ENCODE measurements at places on chromosomes 11 and 22.

GRCh38 chr11:118059246-118059940 is 17.5 kb upstream of the TMPRSS4 start:
- DNase-seq, result no peak

DNA sequence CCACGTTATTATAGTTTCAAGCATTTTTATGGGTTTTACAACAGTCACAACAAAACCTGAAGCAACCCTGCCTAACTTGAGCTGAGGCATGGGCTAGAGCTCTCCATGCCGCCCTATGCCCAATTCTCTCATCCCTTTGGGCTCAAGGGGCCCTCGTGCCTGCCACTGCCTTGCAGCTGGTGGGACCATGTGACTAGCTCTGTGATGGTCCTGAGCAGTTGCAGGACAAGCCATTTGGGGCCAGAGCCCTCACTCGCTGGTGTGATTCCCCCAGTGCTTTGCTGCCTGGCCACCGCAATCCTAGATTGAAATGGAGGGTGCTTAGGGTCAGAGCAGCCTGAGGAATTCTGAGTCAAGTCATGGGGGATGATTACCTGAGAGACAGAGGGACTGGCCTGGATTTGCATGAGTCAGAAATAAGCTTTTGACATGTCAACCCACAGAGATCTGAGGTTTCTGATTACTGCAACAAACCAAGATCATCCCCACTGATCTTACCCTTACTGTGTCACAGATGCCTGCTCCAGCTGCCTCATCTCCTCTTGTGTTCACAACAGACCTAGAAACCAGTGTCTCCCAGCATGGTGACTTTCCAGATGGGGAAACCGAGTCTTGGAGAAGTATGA is 323.7 kb downstream of the BRD1 start:
- DNase-seq, result no peak

DNA sequence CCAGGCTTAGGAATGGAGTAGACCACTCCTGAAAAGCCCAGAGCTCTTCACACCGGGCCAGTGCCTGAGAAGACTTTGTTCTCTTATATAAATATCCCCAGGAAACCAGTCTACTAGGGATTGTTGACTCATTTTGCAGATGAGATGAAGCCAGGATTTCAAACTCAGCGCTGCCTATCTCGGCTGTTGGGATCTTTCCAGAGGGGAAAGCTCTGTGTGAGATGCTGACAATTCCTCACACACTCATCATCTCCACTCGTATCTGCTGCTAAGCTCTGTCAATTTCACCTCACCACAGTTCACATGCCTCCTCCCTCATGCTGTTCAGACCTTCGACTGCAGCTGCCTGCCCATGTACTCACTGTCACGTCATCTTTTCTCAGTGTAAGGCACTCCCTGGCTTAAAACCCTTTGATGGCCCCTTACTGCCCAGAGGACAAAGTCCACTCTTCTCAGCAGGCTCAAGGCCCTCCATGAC is 12.5 kb downstream of the USH1C start:
- no peak for DNase-seq

GRCh38 chr11:96257972-96258934 is 84.7 kb downstream of the MAML2 start:
- DNase-seq, result no peak

GRCh38 chr22:44188986-44189630 is 8.4 kb downstream of the PARVG start:
- DNase-seq, result no peak

DNA sequence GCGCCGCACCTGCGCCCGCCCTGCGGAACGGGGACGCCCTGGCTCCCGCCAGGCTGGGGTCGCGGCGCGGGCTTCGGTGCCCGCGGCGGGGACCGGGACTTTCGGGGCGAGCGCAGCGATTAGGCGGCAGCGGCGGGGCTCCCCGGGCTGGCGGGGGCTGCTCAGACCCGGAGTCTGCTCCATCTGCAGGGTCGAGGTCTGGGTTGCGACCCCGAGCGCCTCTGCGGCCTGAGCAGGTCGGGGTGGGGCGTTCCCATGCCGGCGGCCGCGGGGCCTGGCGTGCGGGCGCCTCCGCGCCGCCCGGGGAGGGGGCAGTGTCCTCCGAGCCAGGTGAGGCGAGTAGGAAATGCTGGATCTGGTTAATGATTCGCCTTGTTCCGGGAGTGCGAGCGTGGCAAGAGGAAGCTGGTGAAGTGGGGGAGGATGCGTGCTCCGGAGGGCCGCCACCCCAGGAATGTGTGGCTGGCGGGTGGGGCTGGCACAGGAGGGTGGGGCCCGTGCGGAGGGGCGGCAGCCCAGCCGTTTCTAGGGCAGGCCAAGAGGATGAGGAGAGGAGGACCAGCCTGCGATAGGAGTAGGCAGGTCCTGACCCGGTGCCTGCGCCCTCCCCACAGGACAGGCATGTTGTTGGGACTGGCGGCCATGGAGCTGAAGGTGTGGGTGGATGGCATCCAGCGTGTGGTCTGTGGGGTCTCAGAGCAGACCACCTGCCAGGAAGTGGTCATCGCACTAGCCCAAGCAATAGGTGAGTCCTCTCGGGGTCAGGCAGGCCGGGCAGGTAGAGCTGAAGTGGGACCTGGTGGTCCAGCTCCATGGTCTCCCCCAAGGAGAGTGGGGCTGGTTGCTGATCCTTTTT is 606 bp downstream of the RASSF7 start:
- DNase-seq, result no peak

GRCh38 chr22:49365910-49366309 is 461.8 kb downstream of the BRD1 start:
- DNase-seq, result no peak

GRCh38 chr22:46815132-46815531 is 52.7 kb downstream of the TBC1D22A start:
- no peak for DNase-seq

- DNase-seq, result no peak
Observed at GRCh38 chr11:128592454-128592853, 5.1 kb upstream of the ETS1 start.

- DNase-seq, result no peak
Observed at GRCh38 chr11:126594921-126595367, 239.5 kb downstream of the ST3GAL4 start.

DNA sequence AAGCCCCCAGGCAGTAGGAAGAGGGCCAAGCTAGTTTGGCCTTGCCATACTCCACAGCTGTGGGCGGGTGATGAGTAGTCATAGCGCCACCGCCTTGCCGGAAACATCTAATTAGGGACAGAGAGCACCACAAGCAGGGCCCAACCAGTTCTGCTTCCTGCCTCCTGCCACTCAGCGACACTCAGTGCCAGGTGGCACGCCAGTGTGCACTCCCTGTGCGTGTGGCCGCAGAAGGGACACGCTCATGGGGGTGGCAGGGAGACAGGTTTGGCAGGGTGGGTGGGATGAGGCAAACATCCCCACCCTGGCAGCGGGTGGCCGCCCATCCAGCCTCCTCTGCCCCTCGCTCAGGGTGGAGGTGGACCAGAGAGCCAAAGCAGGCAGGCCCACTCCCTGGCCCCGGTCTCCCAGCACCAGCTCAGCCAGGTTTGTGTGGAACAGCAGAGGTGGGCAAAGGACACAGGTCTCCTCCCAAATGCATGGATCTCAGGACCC is 4.9 kb downstream of the OVOL1 start:
- no peak for DNase-seq

- no peak for DNase-seq
Observed at GRCh38 chr22:41968601-41969000, 642 bp upstream of the SEPTIN3 start.

DNA sequence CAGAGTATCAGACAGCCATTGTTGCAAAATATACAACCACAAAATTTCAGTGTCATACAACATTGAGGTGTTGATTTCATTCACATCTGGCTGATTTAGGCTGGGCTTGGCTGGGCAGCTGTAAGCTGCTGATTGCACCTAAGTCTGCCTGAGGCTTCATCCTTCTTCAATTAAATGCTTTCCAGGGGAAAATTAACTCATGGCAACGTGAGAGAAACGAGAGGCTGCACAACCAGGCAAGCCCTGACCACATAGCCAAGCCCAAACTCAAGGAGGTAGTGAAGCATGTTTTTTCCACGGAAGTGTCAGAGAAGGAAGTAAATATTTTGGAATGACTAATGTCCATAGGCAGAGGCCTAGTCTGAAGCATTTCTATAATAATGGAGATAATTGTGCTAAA is 273.8 kb upstream of the ZC3H12C start:
- no peak for DNase-seq

DNA sequence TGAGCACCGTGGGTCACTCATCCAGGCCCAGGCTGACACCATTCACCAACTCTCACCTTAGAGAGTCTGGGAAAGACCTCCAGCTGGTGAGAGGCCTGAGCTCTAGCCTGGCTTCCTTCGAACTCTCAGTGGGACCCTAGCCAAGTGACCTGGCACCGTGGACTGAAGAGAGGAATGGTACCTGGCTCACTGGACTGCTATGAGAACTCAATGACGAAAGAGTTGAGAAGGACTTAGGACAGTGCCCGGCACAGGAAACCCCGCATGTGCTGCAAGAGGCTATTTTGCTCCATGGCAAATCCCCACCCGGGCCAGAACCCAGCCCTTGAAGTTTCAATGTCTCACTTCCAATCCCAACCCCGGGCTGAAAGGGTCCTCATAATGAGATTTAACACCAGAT is 605 bp upstream of the RAPSN start:
- DNase-seq, result no peak

DNA sequence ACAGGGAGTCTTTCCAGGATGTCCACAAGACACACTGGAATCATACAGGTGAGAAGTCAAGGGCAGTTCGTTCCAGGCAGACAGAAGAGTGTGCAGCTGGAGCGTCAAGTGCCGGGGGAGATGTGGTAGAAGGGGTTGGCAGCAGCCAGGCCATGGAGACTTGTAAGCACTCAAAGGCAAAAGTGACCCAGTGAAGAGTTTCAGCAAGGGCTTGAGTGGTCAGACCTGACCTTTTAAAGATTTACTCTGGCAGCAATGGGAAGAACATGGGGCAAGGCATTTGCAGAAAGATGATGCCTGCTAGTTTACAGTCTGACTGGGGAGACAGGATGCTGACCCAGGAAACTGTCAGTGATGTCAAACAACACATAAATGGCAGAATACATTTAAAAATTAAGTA is 29.0 kb downstream of the P4HA3 start:
- DNase-seq, result no peak

DNA sequence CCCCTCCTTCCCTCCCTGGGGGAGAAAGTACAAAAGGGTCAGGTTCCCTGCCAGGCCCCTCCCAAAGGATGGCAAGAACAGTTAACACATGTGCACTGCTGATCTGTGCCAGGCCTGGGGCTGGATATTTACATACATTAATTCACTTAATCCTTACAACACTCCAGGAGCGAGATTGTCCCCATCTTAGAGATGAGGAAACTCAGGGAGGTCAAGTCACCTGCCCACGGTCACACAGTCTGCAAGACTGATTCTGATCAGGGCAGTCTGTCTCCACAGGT is 36.5 kb downstream of the NECTIN1 start:
- no peak for DNase-seq

GRCh38 chr11:47765086-47765485 is 2.1 kb downstream of the FNBP4 start:
- no peak for DNase-seq

GRCh38 chr11:76623171-76623883 is 47.2 kb downstream of the LRRC32 start:
- DNase-seq, result no peak

DNA sequence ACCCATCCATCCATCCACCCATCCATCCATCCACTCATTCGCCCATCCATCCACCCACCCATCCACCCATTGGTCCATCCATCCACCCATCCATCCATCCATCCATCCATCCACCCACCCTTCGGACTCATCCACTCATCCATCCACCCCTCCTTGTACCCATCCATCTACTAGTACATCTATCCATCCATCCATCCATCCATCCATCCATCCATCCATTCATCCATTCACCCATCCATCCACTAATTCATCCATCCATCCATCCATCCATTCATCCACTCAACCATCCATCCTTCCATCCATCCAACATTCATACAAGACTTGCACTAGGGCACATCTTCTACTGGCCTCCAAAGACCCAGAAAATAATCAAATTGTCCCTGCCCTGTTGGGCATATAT is 20.0 kb downstream of the MYEOV start:
- no peak for DNase-seq

GRCh38 chr22:20729194-20729593 is 44.7 kb upstream of the SERPIND1 start:
- no peak for DNase-seq

GRCh38 chr11:1759151-1759850 is 4.4 kb downstream of the CTSD start:
- DNase-seq, result no peak

GRCh38 chr11:89608234-89608966 is 101.7 kb upstream of the TRIM77 start:
- DNase-seq, result no peak

GRCh38 chr22:45868571-45869339 is 108.2 kb downstream of the WNT7B start:
- DNase-seq, result no peak

DNA sequence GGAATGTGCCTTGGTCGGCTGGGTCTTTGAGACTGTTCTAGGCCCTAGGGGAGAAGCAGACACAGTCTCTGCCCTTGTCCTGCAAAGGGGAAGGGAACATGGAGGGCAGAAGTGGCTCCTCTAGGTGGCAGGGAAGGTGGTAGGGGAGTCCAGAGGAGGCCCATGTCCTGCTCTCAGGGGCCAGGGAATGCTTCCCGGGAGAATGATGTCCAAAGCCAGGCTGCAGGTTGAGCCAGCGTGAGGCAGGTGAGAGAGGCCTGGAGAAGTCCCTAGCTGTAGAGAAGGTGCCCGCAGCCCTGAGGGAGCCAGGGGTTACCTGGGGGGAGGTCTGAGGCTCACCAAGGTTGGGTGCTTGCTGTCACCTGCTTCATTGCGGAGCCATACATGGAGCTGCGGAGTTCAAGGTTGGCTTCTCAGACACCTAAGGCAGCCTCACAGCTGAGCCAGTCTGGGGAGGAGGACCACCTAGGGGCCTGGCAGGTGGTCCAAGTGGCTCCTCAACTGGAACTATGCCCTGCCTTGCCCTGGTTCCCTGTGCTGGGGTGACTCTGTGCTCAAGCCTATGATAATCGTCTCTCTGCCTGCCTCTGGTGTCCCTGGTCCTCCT is 46.1 kb downstream of the SMIM38 start:
- no peak for DNase-seq

GRCh38 chr11:119026970-119027369 is 3.7 kb downstream of the SLC37A4 start:
- no peak for DNase-seq

GRCh38 chr11:120215634-120216033 is 4.8 kb downstream of the OAF start:
- DNase-seq, result no peak

- DNase-seq, result no peak
Observed at GRCh38 chr11:70365544-70365927, 32.8 kb upstream of the CTTN start.

- no peak for DNase-seq
Observed at GRCh38 chr11:1563149-1563638, 8.9 kb downstream of the DUSP8 start.

- no peak for DNase-seq
Observed at GRCh38 chr11:86396396-86396795, 21.7 kb downstream of the CCDC81 start.

- no peak for DNase-seq
Observed at GRCh38 chr11:6516865-6517264, 19.8 kb downstream of the DNHD1 start.

DNA sequence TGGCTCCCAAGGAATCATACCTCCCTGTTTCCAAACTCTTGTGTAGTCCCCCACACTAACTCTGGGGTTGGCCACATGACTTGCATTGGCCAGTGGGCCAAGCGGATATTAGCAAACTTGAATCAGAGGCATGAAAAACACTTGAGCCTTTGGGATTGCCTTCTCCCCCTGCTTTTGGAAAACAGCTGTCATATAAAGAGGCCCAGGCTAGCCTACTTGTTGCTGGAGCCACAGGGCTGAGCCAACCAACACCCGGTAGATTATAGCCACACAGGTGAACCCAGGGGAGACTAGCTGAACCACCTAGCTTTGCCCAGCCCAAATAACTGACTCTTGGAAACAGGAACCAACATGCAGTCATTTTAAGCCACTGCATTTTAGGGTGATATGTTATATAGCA is 354.8 kb downstream of the TENM4 start:
- DNase-seq, result no peak

All from stimulated activated CD8-positive, alpha-beta memory T cell treated with anti-CD3 and anti-CD28 coated beads, Interleukin-4, amount 100 ng/mL, for 1 hour (primary cell).